ENCODE measurements at places on chromosomes 16 and 17.

DNA sequence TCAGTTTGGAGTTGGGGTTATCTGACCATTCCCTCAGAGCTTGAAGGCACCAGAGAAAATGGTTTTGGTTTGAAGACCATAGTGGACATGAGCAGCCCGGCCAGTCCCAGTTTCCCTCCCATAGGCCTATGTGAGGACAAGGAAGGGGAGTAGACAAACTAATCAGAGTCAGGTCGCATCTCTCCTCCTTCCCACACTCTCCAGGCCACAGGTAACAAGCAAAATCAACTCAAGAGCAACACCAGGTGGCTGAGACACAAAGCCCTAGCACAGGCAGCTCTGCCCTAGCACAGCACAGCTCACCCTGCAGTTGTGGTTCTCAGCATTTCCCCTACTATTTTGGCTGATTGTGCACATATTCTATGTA, 7.2 kb downstream of the SUPT4H1 start:
- peak; percentile 59 for DNase-seq

DNA sequence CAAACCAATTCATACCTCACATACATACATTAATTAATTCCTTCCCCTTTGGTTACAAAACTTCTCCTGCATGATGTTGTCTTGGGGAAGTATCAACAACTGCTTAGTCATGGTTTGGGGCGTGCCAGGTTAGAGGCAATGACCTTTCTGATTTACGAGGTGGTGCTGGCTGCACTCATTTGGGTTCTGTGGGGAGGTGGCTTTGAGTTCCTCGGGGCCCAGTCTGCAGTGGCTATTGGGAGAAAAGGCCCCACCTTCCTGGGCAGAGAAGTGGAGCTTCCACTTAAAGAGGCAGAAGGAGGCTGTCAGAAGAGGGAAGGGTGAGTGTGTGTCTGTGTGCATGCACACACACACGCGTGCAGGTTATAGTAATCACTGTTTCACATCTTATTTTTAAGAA, 10.2 kb upstream of the ETV4 start:
- DNase-seq = no peak

- no peak for DNase-seq
Observed at GRCh38 chr17:79562192-79562930, 48.5 kb downstream of the RBFOX3 start.

DNA sequence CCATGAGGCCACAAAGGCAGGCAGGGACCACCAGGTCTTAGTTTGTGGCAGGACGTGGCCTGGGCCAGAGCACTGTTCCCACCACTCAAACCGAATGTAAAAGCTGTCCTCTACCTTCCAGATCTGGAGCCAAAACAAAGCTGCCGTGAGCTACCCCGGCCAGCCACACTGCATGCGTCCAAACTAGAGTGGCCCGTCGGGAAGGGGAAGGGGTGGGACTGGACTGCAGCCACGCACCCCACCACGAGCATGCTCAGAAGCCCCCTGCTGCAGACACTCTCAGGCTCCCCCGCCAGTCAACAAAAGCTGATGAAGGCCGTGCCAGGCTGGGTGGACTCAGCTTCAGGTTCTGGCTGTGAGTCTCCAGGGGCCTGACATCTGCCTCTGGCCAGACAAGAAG, 15.2 kb downstream of the SLC13A5 start:
- no peak for DNase-seq

GRCh38 chr17:34095106-34095505, 160.0 kb upstream of the CCL2 start:
- no peak for DNase-seq

DNA sequence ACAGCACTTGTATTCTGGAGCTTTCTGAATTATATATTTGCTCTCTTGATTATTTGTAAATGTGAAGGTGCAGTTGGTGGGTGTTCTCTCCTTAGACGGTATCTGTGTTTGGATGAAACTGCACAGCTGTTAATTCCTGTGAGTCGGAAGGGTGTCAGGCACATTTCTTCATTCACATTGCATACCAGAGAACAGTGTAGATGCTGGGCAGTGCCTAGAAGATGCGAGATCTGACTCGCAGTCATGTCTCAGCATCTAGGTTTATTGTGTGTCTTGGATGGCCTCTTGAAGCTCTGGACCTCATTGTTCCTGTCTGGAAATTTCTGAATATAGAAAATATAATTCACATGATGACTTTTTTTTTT, 61.2 kb downstream of the CLEC16A start:
- DNase-seq = no peak

GRCh38 chr17:40027614-40028012, 12.4 kb downstream of the CSF3 start:
- DNase-seq = no peak

- no peak for DNase-seq
Observed at GRCh38 chr17:38425031-38425430, 3.2 kb upstream of the ARHGAP23 start.

- no peak for DNase-seq
Observed at GRCh38 chr17:46181940-46182339, 11.3 kb downstream of the KANSL1 start.
